ENCODE measurements at places on chromosomes 3 and 15. TPM values are rescaled to one million over a fixed set of nuclear protein-coding genes. Genes with fewer than 3 reads are reported as not detected.

Gene ZMYND10
- total RNA-seq, result 10.9 TPM

Gene CCRL2
- total RNA-seq, result 2.1 TPM

Gene NOX5
- total RNA-seq, result not detected

Gene TIMP4
- not detected for total RNA-seq

Gene LRTM1
- not detected for total RNA-seq

Gene SSUH2
- total RNA-seq, result 1.3 TPM

Gene CELSR3
- 27.1 TPM for total RNA-seq

Gene ALS2CL
- 5.2 TPM for total RNA-seq

Gene LIPC
- 0.17 TPM for total RNA-seq

Gene POPDC2
- 4.0 TPM for total RNA-seq

Gene GPR171
- 131 TPM for total RNA-seq

Gene RYR3
- not detected for total RNA-seq

- no peak for ATAC-seq
Measured at GRCh38 chr3:4904811-4905695, 74.2 kb upstream of the BHLHE40 start.

- ATAC-seq, result no peak
Measured at GRCh38 chr15:99408236-99409096, 157.2 kb downstream of the LRRC28 start.

DNA sequence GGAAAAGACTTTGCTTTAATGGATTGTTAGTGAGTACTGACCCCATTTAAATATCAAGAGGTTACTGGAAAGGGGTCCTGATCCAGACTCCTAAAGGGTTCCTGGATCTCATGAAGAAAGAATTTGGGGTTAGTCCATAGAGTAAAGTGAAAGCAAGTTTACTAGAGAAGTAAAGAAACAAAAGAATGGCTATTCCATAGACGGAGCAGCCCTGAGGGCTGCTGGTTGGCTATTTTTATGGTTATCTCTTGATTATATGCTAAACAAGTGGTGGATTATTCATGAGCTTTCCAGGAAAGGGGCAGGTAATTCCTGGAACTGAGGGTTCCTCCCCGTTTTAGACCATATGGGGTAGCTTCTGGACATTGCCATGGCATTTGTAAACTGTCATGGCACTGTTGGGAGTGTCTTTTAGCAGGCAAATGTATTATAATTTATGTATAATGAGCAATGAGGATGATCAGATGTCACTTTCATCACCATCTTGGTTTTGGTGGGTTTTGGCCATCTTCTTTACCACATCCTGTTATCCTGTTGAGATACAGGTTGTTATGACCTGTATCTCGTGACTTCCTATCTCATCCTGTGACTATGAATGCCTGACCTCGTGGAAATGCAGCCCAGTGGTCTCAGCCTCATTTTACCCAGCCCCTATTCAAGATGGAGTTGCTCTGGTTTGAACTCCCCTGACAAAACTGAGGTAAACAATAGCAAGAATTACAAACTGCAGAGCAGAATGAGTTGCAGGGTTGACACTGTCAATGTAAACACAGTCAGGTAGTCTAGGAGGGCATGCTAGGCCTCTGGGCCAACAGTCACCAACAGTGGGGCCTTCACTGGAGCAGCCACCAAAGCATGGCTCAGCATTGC, 10.3 kb upstream of the GPR160 start:
- peak; percentile 81 for ATAC-seq

DNA sequence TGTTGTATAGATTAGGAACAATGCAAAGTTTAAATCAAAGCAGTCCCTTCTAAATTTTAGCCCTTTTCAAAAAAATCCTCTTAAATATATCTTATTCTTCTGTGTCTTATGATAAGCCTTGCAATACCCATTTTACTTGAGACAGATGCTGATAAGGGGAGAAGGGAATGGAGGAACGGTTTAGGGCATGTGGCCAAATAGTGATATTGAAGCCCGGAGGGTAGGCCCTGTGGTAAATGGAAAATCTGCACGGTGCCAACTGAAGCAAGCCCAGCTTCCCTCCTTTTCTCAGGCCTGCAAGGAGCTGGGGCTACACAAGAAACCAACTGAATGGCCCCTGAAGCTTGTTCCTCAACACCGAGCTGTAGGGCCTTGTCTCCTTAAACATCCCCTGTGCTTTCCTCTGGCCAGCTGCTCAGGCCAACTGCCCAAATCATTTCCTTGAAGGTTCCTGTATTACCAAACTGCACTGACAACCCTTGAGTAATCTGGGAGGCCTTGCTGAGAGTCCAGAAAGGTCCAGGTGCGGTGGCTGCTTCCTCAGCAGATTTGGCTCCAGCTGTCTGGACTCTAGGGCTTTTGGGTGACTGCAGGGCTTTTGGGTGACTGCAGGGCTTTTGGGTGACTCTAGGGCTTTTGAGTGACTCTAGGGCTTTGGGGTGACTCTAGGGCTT, 67.2 kb downstream of the NCEH1 start:
- ATAC-seq, result no peak

GRCh38 chr15:71511796-71512681, 298.3 kb upstream of the NR2E3 start:
- ATAC-seq, result no peak

DNA sequence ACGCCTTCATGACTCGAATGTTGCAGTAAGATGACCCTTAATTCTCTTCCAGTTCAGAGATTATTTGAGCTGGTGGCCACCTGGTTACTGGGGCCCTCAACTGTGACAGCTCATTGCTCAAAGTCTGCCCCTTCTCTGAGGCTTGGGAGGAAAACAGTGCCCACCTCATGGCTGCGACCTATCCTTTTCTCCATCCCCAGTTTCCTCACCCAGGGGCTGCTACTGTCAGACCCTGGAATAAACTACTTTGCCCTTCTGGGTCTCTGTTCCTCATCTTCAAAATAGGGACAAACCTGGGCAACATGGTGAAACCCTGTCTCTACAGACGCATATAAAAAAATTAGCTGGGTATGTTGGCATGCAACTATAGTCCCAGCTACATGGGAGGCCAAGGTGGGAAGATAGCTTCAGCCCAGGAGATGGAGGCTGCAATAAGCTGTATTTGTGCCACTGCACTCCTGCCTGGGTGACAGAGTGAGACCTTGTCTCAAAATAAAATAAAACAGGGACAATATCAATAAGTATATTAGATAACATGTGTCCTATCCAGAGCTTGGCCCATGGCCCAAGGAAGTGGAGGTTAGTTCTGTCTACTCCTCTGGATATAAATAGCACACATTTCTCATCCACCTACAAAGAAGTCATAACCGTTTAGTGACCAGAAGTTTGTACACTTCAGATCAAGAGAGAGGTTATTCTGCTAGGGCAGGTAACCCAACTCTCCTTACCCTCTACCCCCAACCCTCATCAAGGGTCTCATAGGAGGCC, 2.2 kb upstream of the RASL12 start:
- no peak for ATAC-seq

DNA sequence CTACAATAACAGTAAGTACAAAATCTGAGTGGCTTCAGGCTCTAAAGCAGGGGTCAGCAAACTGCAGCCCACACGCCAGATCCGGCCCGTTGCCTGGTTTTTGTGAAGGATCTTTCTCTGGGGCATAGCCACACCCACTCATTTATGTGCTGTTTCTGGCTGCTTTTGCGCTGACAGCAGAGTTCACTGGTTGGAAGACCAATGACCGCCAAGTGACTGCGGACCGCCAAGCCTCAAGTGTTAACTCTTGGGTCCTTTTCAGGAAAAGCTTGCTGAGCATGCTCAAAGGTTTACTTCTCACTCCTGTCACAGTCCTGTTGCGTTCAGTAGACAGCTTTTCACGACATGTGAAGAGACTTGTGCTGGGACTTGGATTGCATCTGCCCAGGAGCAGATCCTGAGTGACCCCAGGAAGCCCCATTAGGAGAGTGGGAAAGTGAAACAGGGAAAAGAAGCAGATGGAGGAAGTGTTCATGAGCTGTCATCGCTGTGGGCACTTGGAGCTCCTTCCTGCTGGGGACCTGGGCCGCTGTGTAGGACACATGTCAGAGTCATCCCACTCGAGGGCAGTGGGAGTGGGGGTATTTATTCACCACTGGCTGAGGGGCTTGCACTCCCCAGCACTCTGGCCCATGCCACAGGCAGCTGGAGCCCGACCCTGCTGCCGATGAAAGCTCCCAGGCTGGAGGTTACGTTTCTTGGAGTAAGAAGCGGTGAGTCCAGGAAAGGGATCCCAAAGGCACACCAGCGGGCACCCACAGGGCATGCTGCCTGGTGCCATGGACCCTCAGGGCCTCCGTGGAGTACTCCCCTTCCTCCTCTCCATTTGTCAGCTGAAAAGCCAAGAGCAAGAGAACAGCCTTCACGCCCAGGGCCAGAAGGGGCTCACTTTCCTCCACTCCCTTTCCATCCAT, 249.1 kb downstream of the PLCL2 start:
- no peak for ATAC-seq

- peak; percentile 73 for ATAC-seq
Measured at GRCh38 chr15:60798821-60799220, 319.9 kb upstream of the ICE2 start.

- ATAC-seq, result no peak
Measured at GRCh38 chr3:29850641-29851040, 569.8 kb downstream of the RBMS3 start.

DNA sequence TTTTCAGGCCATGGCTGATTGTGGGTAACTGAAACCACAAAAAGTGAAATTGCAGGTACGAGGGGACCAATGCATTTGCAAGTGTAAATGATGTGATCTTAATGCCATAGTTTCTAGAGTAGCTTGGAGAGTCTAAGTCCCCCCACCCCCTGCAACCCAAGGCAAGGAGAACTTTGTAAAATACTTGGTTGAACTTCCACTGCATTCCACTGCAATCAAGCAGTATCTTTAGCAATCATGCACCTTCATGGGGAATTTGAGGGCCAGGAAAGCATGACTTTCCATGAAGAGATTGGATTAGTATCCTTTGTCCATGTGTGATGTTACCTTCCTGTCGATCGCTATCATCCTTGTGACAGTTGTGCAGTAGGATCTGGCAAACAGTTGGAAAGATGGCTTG, 11.4 kb upstream of the CYP8B1 start:
- no peak for ATAC-seq

DNA sequence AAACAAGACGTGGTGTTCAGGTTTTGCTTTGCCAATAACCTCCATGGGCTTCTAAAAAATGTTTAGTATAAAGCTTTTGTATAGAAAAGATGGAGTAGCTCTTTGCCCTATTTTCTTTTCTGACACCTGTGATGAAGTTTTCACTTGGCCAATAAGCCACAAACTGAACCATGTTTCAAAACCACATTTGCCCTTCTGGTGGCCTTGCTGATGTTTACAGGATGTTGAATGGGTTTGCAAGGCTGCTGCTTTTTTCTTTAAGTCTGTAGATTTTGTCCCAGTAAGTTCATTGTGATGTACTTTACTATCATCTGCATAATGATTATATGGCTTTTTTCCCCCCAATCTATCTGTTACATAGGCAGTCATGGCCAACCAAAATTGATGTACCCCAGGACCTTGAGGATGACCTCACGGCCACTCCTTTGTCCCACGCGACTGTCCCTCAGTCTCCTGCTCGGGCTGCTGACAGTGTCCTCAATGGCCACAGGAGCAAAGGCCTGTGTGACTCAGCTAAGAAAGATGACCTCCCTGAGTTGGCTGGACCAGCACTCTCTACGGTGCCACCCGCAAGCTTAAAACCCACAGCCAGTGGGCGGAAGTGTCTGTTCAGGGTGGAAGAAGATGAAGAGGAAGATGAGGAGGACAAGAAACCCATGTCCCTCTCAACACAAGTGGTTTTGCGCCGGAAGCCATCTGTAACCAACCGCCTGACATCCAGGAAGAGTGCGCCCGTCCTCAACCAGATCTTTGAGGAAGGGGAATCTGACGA, 60.8 kb downstream of the SNRK start:
- ATAC-seq, result peak; percentile 46

DNA sequence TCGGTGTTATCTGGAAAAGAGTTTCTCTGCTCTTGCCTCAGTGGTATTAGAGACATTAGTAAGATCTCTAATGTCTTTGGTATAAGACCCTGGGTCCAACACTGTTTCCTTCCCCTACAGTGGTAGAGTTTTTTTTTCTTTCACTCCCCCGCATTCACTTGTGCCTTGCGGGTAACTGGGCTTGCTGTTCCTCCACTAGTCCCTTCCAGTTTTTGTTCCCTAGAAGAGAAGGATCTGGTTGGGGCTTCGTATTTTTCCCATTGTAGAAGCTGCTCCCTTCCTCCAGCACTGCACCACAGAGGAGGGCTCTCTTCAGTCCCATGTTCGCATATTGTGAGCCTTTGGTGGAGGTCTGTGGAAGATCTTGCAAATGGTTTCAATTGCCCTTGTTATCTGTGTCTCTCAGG, 13.7 kb downstream of the CTDSPL2 start:
- ATAC-seq, result no peak

- ATAC-seq, result no peak
Measured at GRCh38 chr15:61756071-61756820, 304.0 kb downstream of the VPS13C start.

GRCh38 chr15:46127361-46127874, 492.6 kb downstream of the SQOR start:
- no peak for ATAC-seq

DNA sequence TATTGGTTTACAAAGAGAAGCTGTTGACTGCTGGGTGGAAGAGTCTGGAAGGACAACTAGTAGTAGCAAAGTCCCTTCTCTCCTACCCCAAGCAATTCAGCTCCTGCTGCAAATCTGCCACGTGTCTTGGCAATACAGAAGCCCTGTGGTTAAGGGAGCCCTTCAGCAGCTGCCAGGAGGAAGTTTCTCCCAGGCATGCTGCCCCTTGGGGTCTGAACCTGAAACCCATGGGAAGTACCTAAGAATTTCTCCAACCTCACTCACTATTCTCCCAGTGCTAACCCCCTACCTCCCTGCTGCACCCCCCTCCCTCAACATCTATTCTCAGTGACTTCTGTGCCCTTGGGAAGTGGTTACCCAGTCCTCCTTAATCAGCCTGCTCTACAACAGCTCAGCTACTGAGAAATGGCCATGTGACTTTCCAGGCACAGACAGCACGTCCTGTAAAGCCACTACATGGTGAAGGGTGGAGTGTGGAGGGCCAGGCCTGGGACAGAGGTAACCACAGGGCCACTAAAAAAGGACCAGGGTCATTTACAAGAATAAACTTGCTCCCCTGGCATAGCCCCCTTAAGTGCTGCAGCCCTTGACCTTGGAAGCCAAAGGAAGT, 316.6 kb downstream of the NTRK3 start:
- ATAC-seq, result no peak

DNA sequence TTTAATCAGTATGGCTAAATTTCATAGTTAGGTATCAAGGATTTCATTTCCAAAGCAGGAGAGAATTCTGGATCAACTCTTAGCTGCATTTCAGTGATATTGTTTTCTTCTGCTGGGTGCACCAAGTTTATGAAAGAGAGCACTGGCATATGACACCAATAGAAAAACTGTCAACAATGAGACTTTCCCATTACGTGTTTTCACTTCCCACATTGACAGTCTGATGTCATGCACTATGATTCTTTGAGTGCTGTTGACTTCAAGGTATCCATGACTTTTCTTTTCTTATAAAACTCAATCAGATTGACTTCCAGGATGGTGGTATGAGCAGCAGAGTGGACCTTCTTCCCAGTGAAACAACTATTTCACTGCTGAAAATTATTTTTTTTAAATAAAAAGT, 476.1 kb downstream of the EDEM1 start:
- no peak for ATAC-seq

DNA sequence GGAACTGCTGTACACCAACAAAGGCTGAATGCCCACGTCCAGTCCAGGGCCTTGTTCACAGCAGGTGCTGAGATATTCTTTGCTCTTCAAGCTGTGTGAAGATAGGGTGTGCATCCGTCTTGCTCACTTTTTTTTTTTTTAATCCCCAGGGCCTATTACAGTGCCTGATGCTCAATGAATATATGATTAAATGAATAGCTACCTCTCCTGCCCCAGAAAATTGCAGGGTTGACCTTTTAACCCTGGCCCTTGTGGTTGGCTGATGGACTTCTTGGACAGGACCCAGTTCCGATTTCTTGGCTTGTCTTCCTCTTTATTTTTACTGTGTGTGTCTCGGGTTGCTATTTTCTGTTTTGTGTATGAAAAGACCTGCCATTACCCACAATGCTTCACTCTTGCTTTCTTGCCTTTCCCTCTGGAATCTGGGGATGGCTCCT, 2.9 kb upstream of the FYTTD1 start:
- no peak for ATAC-seq

All from activated T-helper 17 cell treated with anti-CD3 and anti-CD28 coated beads, Interleukin-2, amount 50 U/mL, for 72 hours (primary cell).